ENCODE measurements at places on chromosomes 12 and 14. TPM values are rescaled to one million over a fixed set of nuclear protein-coding genes. Genes with fewer than 3 reads are reported as not detected.
A peak's percentile ranks its signal among the peaks of the same experiment; 100 is the strongest.

The KRT75 gene
- total RNA-seq, result not detected

GRCh38 chr12:40515041-40515816 lies 177.0 kb upstream of the CNTN1 start:
- DNase-seq, result no peak

- peak; percentile 18 for DNase-seq
These were observed 4.7 kb downstream of the LRP1-AS start for GRCh38 chr12:57142727-57143126.

The NRIP2 gene
- 3.2 TPM for total RNA-seq

DNA sequence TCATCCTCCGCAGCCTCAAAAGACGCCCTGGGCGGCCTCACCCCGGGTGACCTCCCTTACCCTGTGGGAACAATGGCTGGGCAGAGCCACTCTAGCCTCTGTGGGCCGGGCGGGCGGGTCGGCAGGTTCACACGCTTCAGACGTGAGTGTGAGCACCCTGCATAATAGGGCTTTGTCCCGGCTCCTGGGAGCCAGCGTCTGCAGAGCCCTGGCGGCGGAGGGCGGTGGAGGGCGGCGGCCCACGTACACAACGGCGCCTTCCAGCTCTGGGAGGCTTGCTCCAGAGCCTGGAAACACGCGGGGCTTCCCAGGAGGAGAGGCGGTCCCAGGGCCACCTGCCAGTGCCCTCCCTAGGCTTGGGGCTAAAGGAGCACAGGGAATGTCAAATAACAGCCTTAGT lies 205.6 kb downstream of the BCL11B start:
- no peak for DNase-seq
